Fibroblast of skin of scalp (primary cell): ENCODE measurements at places on chromosomes 13 and 19.

DNA sequence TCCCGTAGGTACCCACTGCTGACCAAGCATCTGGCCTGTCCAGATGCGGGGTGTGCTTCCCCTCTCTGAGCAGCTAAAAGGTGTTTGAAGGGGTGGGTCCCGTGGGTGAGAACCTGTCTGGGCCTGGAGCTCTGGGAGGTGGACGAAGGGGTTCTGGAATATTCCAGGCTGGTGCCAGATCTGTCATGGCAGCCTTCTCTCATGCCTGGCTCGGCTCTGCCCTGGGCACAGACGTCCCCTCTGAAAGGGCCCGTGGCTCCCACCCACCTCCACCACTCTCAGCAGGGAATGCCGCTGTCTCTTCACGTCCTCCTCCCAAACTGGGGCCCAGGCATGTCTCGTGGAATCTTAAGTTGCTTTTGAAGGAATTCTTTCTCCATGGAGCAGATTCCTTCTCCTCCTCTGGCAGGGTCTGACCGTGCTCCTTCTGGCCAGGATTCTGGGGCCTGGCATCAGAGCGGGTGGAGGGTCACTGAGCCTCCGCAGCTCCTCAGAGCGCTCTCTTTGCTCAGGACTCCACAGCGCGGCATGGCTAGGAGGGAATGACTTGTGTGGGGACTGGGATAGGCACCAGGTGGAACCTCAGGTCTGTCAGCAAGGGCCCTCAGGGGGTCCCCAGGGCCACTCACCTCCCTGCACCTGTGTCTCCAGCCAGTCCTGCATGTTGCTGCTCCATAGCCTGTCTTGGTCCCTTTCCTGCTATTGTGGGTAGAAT is 5.9 kb upstream of the MCF2L start:
- DNase-seq, result no peak

DNA sequence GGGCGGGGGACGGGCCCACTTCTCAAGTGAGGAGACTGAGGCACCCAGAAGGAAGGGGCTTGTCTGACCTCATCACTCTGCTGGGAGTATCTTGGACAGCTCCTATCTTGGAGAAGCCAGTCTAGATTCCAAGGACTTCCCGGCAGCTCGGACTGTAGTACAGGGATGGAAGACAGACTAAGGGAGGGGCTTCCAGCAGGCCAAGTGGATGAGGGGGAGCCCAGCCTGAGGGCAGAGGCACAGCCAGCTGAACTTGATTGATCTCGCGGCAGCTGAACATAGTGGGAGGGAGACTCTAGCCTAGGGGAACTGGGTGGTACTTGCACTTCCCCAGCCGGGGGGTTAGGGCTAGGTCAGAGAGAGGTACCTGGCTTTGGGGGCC is 711 bp downstream of the CILP2 start:
- DNase-seq, result no peak

DNA sequence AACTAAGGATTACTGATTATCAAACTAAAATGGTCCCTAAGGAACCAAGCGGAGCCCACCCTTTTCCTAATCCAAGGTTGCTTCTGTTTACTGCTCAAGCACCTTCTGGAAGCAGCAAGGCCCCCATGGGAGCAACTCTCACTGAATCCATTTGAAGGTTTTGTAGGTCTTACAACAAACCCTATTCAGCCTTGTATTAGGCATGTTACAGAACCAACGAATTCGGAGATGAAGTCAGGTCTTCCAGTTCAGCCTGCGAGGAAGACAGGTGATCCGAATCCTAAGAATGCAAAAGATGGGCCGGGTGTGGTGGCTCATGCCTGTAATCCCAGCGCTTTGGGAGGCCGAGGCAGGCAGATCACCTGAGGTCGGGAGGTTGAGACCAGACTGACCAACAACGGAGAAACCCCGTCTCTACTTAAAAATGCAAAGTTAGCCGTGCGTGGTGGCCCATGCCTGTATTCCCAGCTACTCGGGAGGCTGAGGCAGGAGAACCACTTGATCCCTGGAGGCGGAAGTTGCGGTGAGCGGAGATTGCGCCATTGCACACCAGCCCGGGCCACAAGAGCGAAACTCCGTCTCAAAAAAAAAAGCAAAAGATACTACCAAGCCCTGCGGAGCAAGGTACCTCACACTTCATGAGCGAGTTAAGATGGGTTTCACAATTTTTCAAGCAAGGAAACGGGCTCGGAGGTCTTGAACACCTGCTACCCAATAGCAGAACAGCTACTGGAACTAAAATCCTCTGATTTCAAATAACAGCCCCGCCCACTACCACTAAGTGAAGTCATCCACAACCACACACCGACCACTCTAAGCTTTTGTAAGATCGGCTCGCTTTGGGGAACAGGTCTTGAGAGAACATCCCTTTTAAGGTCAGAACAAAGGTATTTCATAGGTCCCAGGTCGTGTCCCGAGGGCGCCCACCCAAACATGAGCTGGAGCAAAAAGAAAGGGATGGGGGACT is 609 bp downstream of the ZAR1L start:
- DNase-seq, result peak; percentile 45

DNA sequence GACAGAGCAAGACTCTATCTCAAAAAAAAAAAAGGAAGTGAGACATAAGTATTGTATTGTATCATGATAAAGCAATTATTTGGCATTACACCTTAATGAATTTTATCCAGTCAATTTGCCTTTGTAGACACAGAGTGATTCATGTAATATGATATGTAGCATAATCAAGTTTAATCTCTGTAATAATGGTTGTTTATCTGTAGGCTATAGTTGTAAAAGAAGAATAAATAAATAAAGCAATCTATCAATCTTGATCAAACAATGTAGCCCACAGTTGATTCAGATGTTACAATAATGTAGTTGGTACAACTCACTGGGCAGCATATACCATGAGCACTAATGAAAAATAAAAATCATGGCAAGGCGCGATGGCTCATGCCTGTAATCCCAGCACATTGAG is 28.5 kb upstream of the CEACAM20 start:
- DNase-seq, result no peak

- peak; percentile 48 for DNase-seq
Observed at GRCh38 chr13:97539651-97540610, 106.0 kb downstream of the RAP2A start.

GRCh38 chr19:49896863-49897621 is at the start of gene IL4I1:
IL4I1 (minus strand) TSS chr19:49896887; CDS start chr19:49896160, 727 bp downstream.
- no peak for DNase-seq

- DNase-seq, result peak; percentile 15
Observed at GRCh38 chr13:62512194-62513141, 1096.8 kb upstream of the PCDH20 start.

DNA sequence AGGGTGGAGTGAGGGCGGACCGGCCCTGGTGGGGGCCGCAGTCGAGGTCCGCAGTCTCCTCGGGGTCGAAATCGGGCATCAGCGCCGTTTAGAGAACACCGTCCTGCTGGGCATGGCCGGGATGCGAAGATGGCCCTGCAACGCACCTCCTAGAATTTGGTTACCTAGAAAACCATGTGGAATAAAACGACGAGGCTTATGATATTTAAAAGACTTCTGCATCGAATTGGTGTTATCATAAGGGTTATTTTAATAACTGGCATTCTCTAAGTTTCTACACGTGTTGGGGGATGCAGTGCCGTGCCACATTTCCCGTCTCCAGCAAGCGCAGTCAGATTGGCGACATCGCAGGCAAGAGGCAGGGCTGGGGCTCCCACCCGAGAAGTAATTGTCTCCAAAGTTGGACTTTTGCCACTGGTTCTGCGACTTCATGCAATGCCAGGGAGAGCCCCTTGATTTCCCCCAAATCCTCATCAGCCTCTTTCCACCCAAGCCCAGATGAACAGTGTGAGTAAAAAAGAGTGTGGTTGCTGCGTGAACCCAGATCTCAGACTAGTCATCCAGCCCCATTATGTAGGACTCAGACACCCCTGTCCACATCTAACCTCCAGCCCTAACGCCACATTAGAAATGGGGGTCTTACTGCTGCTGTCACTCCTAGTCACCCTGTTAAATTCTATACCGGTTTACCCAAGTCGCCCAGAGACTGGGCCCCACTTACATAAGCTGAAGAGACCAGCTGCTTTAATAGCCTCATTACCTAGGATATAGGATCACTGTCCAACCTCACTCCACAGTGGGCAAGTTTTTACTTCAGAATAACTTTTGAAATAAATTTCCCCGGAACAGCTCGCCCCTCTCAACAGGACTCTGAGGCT is 571 bp upstream of the DHRS12 start:
- DNase-seq, result no peak

DNA sequence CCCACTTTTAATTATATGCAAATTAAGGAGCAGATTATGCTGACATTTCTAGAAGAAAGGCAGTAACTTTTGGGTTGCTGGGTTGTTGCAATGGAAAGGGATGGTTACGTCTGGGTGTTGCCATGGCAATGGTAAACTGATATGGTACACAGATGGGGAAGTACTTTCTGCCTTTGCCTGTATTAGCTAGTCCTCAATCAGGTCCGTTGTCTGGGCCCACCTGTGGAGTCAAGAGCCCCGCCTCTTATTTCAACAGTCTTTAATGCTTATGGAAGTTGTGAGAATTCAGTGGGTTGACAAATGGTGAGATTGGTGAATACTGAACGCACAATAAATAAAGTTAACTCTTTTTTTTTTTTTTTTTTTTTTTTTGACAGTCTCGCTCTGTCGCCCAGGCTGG is 30.6 kb upstream of the DPP9 start:
- DNase-seq, result no peak

DNA sequence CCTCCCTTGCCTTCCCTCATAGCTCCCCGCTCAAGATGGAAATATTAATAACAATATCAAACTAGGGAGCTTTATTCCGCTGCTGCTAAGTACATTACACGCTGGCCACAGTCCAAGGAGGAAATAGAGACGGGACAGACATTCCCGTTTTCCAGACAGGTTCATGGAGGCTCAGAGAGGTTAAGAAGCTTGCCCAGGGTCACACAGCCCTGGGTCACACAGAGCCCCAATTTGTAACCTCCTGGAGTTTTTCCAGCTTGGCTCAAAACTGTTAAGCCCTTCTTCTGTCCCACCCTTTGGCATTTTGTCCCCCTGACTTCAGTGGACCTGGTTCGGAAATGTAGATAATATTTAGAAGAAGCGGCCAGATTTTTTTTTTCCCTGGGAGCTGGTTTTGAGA is 2.0 kb downstream of the BICRA start:
- no peak for DNase-seq

DNA sequence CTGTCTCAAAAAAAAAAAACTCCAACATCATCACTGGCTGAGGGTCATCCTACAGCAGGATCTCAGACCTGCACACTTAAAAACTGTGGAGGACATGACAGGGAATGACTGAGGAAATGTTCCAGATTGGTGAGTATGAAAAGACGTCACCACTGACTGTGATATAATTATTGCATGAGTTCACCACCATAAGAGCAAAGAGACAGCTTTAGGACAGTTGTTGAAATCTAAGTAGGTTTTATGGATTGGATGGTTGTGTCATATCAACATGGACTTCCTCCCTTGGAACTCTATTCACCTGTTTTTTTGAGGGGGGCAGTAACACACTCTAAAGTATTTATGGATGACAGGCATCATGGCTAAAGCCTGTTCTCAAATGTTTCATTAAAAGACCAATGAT is 31.5 kb downstream of the KLF12 start:
- no peak for DNase-seq

DNA sequence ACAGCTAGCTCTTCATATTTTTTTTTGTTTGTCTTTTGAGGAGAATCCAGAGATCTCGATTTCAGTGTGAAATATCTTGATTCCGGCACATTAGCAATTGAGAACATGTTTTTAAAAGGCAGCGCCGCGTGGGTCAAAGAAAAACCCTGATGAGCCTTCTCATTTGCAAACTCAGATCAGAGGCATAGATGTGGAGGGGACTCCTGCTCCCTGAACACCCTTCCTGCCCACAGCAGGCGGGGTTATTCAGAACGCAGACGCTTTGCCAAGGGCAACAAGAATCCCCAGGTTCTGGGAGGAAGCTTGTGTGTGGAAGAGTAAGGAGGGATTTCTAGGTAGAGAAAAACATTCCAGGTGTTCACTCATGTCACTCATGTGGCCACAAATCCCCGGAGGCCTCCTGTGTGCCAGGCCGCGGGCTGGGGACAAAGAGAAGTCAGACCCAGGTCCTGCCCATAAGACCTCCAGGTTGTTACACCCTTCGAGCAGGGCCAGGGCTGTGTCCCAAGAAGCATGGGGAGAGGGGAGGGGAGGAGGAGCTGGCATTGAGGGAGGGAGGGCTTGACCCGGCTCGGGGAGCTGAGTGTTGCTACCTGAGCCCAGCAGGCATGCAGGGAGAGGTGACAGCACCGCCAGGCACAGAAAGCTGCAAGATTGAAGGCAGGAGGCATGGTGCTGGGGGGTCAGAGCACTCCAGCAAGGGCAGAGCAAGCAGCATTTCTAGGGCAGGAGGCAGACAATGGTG is 15.9 kb upstream of the IGLON5 start:
- no peak for DNase-seq

GRCh38 chr13:110103026-110103425 is 203.9 kb downstream of the COL4A1 start:
- DNase-seq, result no peak
